CD4-positive, alpha-beta T cell treated with Interleukin-6 for 4 hours (primary cell): ENCODE measurements at places on chromosomes 13 and 19.

DNA sequence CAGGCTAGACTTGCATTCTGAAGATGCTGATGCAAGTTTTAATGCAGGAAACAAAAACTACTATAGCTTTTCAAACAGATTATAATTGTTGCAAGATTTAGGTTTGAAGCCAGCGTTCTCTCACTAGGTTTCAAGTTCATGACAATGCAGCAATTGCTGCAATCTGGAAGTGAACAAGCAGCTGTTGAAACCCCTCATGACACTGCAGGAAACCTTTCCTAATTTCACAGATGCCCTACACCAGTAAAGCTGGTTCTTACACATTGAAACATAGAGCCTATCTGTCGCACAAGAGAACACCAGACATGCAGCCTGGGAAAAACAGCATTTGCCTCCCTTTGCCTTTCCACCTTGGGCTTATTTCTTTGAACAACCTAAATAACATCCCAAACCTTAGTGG lies 1737.2 kb upstream of the MIR17HG start:
- DNase-seq: no peak

DNA sequence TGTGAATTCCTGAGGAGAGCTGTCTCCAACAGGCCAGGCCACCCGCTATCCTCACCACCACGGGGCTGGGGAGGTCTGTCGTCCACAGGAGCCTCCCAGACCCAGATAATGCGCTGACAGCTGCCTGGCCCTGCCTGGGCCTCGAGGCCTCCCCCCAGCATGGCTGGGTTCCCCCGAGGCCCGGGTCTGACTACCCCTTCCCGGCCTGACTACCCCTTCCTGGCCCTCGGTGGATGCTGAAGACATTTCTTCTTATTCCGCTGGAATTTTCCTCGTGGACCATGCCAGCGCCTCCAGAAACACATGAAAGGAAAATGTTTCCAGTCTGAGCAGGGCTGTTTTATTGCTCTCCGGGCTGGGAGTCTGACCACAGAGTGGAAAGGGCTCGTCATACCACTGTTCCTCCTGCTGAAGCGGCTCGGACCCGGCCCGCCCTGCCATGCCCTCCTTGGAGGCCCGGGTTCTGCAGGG lies 16.8 kb upstream of the COMP start:
- no peak for DNase-seq

DNA sequence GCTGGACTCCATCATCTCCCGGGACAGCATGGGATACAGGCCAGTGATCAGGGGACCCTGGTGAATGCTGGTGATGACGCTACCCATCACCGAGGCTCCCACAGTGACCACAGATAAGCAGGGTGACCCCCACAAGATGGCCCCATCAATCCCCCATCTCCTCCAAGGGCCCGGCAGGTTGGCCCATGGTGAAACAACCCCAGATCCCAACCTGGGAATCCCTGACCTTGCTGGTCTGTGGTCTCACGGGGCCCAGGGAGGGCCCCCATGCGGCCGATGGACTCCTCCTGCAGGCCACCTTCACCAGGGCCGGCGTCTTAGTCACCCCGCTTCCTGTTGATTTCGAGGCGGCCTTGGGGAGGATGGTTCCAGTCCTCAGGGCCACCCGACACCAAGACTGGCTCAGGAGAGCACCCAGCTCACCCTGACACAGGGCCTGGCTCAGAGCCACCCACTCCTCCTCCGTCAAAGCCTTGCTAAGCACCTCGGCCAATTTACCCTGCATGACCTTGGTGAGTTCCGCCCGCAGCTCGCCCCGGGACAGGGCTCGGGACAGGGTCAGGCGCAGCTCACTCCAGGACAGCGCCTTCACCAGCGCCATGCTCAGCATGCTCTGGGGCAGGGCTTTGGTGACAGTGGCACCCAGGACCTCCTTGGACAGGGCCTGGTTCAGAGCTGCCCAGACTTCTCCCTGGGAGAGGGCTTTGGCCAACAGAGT lies 10.0 kb downstream of the IQCN start:
- no peak for DNase-seq

DNA sequence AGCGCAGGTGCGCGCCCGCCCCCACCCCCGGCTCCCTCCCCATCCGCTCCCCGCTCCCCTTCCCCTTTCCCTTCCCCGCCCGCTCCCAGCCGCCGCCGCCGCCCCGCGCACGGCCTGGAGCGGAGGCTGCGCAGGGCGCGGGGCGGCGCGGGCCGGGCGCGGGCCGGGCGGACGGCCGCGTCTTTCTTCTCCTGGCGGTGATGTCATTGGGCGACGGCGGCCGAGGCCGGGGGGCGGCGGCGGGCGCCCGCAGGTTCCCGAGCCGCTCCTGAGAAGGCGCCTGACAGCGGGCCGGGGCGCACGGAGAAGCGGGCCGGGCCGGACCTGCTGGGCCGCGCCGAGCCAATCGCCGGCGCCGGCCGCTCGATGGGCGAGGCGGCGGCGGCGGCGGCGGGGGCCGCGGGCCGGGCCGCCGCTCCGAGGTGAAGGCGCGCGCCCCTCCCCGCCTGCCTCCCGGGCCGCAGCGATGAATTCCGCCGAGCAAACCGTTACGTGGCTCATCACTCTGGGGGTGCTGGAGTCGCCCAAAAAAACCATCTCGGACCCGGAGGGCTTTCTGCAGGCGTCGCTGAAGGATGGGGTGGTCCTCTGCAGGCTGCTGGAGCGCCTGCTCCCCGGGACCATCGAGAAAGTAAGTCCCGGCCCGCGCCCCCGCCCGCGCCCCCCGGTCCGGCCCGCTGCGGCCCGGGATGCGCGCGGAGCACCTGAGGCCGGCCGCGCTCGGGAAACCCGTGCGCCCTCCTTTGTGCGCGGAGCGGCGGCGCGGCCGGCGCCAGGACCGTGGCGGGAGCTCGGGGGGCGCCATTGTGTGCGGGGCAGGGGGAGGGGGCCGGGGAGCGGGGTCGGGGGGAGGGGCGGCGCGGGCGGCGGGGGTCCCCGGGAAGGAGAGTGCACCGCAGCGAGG lies at the start of gene ARHGEF7:
ARHGEF7 (plus strand) TSS at position 250 of the 904 bp plus-strand sequence; CDS start at position 467, 217 bp downstream.
- peak; percentile 7 for DNase-seq

- DNase-seq: no peak
Observed at GRCh38 chr19:43466793-43467192, 1.4 kb upstream of the LYPD3 start.

- DNase-seq: no peak
Observed at GRCh38 chr13:26600343-26600742, 42.9 kb downstream of the WASF3 start.
